ENCODE measurements at places on chromosomes 3 and 15.

- no peak for DNase-seq
Observed at GRCh38 chr3:110016235-110016815, 679.0 kb upstream of the DPPA4 start.

- DNase-seq, result no peak
Observed at GRCh38 chr3:10495003-10495402, 10.4 kb downstream of the ATP2B2 start.

- no peak for DNase-seq
Observed at GRCh38 chr3:27666708-27667107, 55.4 kb downstream of the EOMES start.

GRCh38 chr15:34279368-34279767, 54.6 kb downstream of the EMC4 start:
- no peak for DNase-seq

DNA sequence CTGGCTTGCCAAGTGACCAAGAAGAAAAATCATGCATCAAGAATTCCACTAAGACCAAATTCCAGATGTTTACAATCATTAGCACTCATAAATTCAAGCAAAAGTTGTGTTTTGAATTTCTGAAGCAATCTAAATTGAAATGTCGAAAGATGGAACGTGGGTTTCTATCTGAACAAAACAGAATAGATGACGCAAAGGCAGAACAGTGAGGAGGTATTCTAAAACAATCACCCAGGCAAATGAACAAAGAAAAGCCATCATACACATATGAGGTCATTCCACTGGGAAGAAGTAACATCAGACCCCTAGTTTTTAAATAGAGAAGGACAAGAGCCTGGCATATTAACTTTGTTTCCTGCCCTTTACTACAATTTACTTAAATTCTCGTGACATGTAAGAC, 58.0 kb downstream of the MCF2L2 start:
- no peak for DNase-seq

DNA sequence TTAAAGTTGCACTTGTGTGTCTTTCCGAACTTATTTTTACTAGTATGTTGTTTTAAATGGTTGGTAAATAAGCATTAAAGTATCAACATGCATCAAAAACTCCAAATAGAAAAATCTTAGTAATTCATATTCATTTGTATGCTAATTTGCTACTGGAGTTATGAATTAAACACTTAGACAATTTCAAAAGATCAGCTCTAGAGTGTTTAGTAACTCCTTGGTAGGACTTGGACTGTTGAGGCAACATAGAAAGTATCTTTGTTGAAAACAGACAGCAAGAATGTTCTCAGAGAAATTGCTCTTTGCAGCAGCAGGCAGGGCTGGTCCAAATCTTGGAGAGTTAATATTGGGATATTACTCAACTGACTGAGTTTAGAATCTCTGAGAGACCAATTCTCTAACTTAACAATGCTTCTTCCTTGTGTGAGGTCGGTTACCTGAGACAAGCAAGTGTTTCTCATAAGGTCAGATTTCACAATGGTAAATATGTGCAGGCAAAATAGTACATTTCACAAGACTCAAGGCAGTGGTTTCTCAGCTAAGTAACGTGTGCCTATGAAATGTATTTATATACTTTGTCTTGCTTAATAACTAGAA, 147.8 kb upstream of the IL12A start:
- DNase-seq, result peak; percentile 24

- DNase-seq, result no peak
Observed at GRCh38 chr15:66707310-66708082, 5.5 kb downstream of the SMAD6 start.

DNA sequence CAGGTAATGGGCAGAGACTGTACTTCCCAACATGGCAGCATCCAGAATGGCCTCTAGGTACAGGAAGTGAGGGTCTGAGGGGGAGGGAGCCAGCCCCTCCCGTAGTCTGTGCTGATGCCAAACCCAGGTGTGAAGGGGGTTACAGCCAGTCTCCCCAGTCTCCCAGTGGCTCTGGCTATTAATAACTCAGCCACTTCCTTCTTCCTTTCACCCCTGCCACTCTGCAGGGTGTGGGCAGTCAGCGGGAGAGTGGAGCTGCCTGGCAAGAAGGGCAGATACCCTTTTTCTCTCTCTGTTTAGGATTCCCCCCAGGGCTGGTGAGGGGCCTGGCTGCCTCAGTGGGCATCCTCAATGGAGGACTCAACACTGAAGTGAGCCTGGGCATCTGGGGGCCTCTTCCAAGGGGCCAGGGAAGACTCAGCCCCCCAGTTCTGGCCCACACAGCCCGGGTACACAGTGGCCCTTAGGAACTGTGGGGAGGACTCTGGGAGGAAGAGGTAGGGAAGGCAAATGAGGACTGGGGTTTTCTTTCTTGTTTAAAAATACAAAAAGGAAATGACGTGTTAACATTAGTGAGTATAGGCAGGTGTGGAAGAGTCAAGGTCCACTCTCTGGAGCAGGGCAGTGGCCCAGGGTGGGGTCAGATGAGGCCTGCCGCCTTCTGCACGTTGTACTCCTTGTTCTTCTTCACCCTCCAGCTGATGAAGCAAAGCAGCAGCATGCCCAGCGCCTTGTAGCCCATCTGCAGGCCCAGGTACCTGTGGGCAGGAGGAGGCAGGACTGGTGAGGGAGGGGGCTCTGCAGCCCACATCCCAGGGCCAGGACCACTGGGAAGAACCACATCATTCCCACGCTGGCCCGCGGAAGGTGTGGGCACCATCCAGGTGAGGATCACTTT, 38.6 kb upstream of the RAB6B start:
- peak; percentile 85 for DNase-seq

- DNase-seq, result no peak
Observed at GRCh38 chr3:56835650-56836227, 34.0 kb upstream of the ARHGEF3 start.

GRCh38 chr3:162368417-162368816, 871.8 kb downstream of the OTOL1 start:
- no peak for DNase-seq

GRCh38 chr15:57158997-57159668, 217.2 kb upstream of the CGNL1 start:
- DNase-seq, result no peak

- DNase-seq, result no peak
Observed at GRCh38 chr15:43260011-43260615, 6.6 kb downstream of the TGM5 start.

DNA sequence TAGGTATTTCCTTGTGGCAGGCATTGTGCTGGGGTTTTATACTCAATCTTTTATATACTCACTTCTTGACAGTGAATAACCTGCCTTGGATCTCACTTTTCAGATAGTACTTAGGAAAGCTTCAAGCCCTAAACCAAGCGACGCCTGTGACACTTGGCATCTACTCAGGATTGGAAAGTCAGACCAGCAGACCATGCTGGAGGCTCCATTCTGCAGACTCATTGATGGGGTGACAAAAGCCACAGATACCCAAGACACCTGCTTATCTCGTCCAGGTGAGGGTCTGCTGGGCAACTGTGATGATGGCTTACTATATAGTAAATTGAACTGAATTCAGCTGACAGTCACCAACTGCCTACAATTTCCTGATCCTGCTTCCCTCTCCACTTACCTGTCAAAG, 79.4 kb upstream of the MRPS22 start:
- DNase-seq, result no peak

- DNase-seq, result peak; percentile 66
Observed at GRCh38 chr15:48645558-48646330, at the start of gene FBN1. TSS of gene FBN1 (minus strand) at chr15:48645709. CDS start at chr15:48644769, 940 bp downstream.

DNA sequence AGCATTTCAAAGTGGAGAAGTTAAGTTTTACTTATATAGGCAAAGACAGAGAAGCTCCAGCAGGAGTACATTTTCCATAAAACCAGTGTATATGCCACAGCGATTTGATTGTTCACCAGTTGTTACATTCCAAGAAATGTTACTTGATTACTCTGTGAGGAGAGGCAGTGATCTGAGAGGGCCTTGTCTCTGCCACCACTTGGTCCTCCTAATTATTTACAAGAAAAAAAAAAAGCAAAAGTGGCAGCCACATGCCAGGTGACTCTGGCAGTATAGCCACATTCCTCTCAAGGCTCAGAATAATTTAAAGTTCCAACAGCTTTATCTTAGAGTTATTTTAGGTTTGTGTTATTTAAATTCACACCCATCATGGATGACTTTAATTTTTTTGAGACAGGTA, 1077.8 kb downstream of the ZPLD1 start:
- DNase-seq, result no peak

- DNase-seq, result peak; percentile 66
Observed at GRCh38 chr15:51708013-51708412, 26.7 kb downstream of the SCG3 start.

All from large intestine (tissue), 12 donors.